OCI-M1 (cell line): ENCODE measurements at places on chromosomes 2 and 18.

GRCh38 chr2:96452053-96452452 is 53.1 kb downstream of the NEURL3 start:
- DNase-seq: no peak

GRCh38 chr2:102266204-102266603 is 45.2 kb upstream of the IL1RL1 start:
- no peak for DNase-seq

DNA sequence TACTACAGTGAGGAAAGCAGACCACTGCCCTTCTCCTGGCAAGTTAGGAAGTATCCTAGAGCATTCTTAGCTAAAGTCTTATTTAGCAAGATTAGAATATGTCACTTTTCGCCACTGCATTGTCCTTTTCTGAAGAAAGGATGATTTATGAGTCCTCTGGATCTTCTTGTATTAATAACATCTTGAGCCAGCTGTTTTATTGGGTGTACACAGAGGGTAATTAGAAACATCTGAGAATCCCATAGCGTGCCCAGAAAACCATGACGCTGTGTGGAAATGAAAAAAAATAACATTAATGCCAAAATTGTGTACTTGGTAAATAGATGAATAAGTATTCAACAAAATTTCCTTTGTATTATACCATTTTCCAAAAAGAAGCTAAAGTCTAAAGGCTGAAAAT is 198.7 kb downstream of the LTBP1 start:
- no peak for DNase-seq

- DNase-seq: no peak
Observed at GRCh38 chr2:215903203-215903602, 110.1 kb downstream of the MREG start.

GRCh38 chr2:172972005-172972619 is 103.5 kb upstream of the MAP3K20 start:
- peak; percentile 67 for DNase-seq

DNA sequence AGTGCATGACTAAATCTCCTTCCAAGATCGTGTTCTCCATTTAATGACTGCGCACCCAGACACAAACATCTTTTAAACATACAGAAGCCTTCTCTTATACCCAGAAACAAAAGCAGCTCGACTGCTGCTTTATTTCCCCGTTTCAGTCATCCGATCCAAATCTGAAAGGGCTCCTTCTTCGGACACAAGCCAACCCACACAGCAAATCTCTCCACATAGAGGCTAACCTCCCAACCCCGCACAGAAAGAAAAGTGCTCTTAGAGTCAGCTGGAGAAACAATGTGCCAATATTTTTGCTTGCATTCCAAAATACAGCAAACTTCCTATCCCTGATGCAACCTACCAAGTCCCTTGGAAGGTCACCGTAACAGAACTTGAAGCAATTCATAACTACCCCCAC is 29.1 kb downstream of the GAREM1 start:
- no peak for DNase-seq

DNA sequence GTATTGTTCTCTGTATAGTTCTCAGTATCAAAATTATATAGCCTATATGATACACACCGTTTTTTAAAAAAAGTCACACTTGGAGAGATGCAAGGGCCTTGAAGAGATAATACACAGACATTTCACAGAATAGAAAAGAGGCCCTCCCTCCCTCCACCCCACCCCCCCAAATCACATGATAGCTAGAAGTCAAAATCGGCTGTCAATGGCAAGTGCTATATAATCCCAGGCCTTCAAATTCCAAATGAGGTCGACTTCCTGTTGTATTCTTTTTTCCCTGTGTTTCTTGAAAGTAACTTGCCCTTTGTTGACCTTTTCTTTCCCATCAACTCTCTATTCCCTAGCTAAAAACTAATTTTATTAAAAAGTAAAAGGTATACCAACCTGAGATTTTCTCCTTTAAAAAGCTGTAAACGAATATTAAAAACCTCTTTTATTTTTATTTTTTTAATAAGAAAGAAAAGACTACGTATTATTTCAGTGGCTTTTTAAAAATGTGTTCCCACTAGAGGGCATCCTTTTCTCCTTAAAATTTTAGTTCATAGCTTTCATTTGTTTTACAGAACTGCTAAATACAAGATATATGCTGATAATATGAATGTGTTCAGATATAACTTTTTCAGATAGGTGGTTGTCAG is 46.6 kb downstream of the KCMF1 start:
- DNase-seq: peak; percentile 47

- DNase-seq: no peak
Observed at GRCh38 chr18:59802031-59802430, 97.8 kb upstream of the PMAIP1 start.
